G401 (cell line): ENCODE measurements at places on chromosomes 5 and 9. TPM values are rescaled to one million over a fixed set of nuclear protein-coding genes. Genes with fewer than 3 reads are reported as not detected.

Gene MEF2C
- 0.43 TPM in 1 of 2 replicates, not detected in the other for total RNA-seq

Gene ROPN1L
- 4.0 TPM in 1 of 2 replicates, not detected in the other for total RNA-seq

Gene PAPPA
- total RNA-seq = 0.44 and 0.74 TPM in 2 replicates

Gene LRRC19
- not detected in 2 replicates for total RNA-seq

Gene TSSK1B
- total RNA-seq = not detected in 2 replicates

Gene IFNA13
- total RNA-seq = not detected in 2 replicates

Gene CDC20B
- total RNA-seq = not detected in 2 replicates

Gene ROR2
- 1.4 and 3.2 TPM in 2 replicates for total RNA-seq

Gene DDX4
- total RNA-seq = not detected in 2 replicates

Gene TMEM8B
- 1.2 and 2.5 TPM in 2 replicates for total RNA-seq

Gene PALM2AKAP2
- not detected in 2 replicates for total RNA-seq

Gene OR1Q1
- not detected in 2 replicates for total RNA-seq

Gene EIF4EBP3
- total RNA-seq = 1.3 TPM in 1 of 2 replicates, not detected in the other

Gene DMRTA1
- not detected in 2 replicates for total RNA-seq

Gene RAI14
- 20.0 and 25.5 TPM in 2 replicates for total RNA-seq

Gene GPR150
- not detected in 2 replicates for total RNA-seq

Gene SHISAL2B
- 4.9 and 5.1 TPM in 2 replicates for total RNA-seq

Gene RFESD
- 0.98 and 5.4 TPM in 2 replicates for total RNA-seq

Gene ERMP1
- 9.8 and 19.3 TPM in 2 replicates for total RNA-seq

Gene XPA
- total RNA-seq = 7.9 and 11.4 TPM in 2 replicates

Gene LECT2
- total RNA-seq = not detected in 2 replicates

Gene BHMT2
- total RNA-seq = not detected in 2 replicates

Gene CAMK2A
- 0.06 and 0.31 TPM in 2 replicates for total RNA-seq

Gene AUH
- total RNA-seq = 15.1 and 20.1 TPM in 2 replicates

Gene TMEM174
- not detected in 2 replicates for total RNA-seq

Gene SPATA31A3
- 0.20 TPM in 1 of 2 replicates, not detected in the other for total RNA-seq

Gene C9orf153
- 0.07 TPM in 1 of 2 replicates, not detected in the other for total RNA-seq

Gene NRG2
- 1.5 and 2.0 TPM in 2 replicates for total RNA-seq
